ENCODE measurements at places on chromosomes 1 and 21.
A peak's percentile ranks its signal among the peaks of the same experiment; 100 is the strongest.

DNA sequence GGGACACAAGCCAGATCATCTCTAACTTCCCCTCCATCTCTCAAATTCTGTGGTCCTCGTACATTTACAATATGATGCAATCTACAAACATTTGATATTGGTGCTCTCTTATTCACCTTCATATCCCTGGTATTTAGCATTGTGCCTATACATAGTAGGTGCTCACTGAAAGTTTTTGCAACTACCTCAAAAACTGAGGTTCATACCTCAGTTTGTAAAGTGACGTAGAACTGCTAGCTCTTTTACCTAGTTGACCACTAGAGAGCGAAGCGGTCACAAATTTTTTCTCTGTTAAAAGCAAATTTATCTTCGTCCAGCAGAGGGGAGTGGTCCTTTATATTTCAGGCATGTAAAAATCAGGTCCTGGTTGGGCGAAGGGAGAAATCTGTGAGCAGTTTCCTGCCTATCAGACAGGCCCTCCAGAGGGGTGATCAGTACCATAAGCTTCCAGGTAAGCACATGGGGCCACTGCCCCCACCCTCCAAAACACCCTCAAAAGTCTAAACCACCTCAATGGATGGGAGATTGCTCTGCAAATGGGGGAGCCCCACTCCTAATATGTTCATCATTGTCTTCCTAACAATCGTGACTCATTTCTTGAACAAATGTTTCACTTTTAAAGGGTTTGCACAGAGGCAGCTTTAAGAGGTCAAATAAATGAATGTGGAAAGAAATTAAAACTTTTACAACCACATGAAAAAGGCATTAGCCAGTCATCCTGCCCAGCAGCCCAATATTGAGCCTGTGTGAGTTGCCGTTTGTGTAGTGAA lies 10.6 kb upstream of the HLCS start:
- DNase-seq: peak; percentile 62

DNA sequence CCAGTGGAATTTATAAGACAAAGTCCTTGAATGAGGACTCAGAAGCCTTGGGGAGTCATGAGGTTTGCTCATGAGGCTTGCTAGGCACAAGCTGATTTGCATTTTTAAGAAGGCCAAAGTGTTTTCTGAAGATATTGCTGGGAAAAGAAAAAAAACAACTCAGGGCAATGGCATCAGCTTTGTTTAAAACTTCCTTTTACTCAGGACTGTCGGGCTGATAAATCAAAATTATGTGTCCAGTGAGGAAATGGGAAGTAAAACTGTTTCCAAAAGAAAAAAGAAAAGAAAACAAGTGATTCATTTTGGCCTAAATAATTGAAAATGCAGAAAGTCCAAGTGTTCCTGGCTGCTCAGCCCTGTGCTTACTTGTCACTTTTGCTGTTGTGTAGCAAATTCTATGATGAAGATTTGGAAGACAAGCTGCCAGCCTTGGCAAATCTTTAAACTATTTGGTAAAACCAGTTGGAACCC lies 282.4 kb downstream of the HLX start:
- DNase-seq: no peak

DNA sequence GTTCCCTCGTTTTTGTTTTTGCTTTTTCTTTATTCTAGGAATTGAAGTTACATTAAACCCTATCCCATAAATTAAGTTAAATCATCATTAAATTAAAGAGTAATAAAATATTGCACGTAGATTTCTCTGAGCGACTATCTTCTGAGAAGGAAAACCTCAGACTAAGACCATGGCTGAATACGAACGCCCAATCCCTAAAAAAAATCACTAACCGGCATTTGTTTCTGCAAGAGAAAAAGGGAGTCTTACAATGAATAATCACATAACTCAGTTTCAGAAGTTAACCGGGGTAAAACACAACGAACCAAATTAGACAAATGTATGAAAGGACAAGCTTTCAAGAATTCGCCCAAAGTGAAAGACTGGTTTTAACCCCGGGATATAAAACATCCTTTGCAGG lies 1.3 kb downstream of the PIK3R3 start:
- no peak for DNase-seq

DNA sequence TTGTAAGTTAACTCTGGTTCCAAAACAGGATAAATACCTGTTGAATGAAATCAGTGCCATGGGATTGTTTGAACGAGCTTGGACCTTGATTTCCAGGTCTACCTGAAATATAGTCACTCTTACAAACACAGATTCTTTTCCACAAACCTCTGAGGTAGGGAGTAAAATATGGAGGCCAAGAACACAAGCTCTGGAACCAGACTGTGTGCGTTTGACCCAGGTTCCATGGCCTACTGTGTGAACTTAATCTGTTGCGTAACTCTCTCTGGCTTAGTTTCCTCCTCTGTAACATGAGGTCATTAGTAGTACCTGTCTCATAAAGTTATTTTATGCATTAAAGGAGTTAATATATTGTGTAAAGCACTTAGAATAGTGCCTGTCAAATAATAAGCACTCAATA lies 25.1 kb downstream of the DENND2D start:
- no peak for DNase-seq

- DNase-seq: no peak
Measured at GRCh38 chr1:17615157-17615556, 75.7 kb downstream of the ARHGEF10L start.

DNA sequence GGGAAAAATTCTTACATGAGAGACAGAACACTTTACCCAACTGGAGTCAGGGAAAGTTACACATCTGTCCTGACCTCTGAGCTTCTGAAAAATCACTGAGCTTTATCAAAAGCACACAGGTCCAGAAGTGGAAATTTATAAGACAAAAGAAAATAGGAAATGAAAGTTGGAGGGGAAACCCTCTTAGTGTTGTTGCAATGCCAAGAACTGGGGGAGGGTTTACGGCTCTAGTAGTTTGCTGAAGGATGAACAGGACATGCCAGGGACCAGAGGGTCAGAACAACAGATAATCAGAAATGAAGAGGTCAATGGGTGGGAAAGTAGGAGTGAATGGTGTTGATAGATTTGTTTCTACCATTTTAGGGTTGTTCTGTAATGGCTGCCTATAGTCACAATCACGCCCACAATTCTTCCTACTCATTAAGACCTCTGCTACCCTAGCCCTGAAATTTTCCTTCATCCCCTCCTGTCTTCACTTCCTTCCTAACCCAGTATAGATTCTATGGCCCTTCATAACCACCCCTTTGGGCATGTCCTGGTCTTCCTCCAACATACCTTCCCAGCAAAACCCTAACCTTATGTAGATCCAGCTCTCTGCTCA lies 30.3 kb upstream of the FMOD start:
- no peak for DNase-seq

DNA sequence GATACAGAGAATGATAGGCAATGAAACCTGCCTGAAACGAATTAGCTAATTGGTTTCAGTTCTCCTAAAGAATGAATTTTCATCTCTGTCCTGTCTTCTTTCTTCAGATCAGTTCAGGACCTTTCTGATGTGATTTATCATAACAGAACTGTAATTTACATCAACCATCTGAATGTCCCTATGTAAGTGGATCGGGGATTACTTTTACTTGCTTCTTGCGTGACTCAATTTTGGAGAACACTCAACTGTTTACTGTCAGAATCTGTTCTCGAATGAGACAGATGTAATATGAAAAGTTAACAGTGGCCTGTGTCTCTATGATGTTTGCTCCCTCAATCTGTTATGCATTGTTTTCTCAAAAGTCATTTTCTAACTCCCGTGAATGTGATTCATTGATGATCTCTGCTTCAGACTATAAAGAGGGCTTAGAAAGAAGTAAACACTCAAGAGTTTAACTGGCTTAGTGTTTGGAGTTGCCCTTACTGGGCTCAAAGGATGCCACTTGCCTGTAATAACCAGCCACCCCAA lies 111.0 kb downstream of the GABPA start:
- DNase-seq: no peak

- DNase-seq: no peak
Measured at GRCh38 chr1:245520611-245521010, 365.8 kb downstream of the KIF26B start.

GRCh38 chr1:3820316-3820715 lies 24.0 kb upstream of the LRRC47 start:
- no peak for DNase-seq

DNA sequence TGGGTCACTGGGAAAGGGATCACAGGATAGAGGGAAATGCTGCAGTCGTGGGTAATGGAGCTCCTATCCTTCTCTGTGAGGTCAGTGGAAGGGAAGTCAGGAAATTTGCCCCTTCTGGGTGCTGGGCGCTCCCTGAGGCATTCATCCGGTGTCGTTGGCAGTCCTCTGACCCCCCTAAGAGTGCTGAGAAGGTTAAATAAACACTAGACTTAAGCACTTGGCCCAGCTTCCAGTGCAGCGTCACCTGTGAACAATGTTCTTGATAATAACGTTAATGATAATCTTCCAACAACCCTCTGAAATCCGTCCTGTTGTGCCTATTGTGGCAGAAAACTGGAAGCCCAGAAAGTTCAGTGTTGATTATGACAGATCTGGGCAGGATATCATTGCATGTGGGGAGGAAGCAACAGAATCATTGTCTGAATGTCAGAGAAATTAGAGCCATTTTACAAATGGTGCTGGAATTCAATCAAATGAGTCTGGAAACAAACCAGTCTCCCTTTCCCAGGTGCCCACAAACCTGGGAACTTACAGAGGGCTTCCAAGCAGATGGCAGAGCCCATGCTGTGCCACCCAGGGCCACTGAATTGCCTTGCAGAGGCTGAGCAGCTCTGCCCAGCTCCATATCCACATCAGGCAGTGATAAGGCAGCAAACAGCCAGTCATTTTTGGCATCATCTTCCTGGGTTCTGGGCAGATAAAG lies 216.8 kb downstream of the KAZN start:
- DNase-seq: no peak

GRCh38 chr1:185775501-185775900 lies 41.3 kb downstream of the HMCN1 start:
- DNase-seq: no peak

DNA sequence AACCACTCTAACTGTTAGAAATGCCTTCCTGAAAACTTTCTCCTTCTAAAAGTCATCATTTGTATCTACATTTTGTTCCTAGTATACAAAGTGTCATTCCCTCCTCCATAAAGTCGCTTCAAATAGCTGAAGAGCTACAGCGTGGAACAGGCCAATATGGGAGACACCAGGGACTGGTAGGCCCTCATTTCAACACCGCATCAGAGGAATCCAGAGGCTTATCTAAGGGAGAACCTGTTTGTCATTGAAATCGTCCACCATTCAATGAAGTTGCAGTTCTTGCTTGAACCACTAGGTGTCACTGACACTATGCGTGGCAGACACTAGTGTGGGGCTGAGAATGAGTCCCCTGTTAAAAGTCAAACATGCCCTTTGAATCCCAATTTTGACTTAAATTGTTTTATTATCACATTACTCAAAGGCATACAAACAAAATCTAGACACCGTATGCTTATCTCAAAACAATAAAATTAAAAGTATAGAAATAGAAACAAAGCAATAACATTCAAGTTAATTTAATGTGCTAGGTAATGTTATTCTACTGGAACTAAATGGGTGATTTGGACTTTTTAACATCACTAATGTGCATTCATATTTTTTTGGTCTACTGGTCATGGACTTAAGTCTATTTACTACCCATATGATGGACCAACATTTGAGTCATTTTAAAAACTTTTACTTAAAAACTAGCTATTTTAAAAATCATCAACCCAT lies 182.3 kb downstream of the FCRL5 start:
- peak; percentile 49 for DNase-seq

- DNase-seq: no peak
Measured at GRCh38 chr1:247043406-247043805, 35.2 kb downstream of the ZNF670 start.

GRCh38 chr1:14522077-14522925 lies 76.2 kb upstream of the KAZN start:
- no peak for DNase-seq

- no peak for DNase-seq
Measured at GRCh38 chr1:71561206-71561605, 480.4 kb upstream of the ZRANB2 start.

DNA sequence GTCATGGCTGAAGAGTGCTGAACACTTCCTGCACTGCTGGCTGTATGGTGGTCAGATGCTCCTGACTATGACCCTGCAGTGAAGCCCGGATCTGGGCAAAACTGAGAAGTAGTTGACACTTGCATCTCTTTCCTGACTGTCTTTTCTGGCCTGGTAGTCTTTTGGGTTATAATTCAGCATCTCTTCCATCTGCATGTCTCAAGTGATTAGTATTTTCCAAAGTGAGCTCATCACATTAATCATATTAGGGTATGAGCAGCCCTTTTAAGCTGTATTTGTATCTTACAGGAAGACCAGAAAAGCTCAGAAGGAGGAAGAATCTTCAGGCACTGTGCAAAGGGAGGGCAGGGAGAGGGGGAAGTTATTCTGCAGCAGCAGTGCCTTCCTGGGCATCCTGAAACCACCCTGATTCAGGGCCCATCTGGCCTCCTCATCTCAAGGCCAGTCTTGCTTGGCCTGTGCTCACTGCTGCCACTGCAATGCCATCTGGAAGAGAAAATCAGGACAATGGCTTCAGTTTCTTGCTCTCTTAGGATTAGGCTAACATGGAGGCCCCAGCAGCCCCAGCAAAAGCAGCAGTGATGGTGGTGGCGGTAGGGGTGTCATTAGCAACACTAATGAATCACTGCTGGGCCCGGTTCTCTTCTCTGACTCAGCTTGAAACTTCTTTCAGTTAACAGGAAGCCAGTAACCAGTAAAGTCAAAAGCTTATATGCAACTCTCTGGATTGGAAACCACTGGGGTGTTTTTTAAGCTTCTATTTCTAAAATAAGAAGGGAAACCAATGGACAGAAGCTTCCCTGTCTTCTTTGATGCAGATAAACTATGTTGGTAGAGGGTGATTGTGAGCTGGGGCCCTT lies 63.3 kb upstream of the WDR26 start:
- peak; percentile 45 for DNase-seq

- no peak for DNase-seq
Measured at GRCh38 chr1:25648681-25649440, 32.3 kb downstream of the MAN1C1 start.

DNA sequence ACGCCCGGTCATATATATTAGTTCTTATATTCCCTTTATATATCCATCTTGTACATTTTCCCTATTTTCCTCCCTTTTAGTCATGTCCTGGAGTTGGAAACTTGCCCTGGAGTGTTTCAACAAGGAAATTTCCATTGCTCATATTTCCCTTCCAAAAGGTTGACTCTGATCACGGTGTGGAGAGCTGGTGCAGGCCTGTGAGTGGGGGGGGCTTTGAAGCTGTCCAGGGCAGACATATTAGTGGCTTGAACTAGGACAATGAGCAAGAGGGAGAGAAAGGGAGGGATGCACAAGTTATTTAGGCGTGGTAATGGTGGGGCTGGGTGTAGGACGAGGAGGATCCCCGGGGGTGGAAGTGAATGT lies 30.4 kb upstream of the TMEM61 start:
- no peak for DNase-seq
